ENCODE measurements at places on chromosomes 2 and 18.

DNA sequence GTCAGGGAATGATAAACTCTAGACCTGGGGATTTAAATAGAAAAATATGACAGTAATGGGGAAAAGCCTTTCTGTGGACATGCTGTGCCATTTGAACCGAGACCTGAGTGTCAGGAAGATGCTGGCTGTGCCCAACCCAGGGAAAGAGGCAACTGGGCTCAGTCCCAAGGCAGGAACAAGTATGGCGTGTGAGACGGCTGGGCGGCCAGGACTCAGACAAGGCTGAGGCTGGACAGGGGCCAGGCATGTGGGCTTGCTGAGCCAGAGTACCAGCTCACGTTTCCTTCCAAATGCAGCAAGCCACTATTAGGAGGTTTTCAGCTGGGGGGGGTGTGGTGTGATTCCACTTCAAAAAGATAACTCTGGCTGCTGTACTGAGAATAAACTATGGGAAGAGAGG is 92.4 kb downstream of the INPP5D start:
- no peak for DNase-seq

DNA sequence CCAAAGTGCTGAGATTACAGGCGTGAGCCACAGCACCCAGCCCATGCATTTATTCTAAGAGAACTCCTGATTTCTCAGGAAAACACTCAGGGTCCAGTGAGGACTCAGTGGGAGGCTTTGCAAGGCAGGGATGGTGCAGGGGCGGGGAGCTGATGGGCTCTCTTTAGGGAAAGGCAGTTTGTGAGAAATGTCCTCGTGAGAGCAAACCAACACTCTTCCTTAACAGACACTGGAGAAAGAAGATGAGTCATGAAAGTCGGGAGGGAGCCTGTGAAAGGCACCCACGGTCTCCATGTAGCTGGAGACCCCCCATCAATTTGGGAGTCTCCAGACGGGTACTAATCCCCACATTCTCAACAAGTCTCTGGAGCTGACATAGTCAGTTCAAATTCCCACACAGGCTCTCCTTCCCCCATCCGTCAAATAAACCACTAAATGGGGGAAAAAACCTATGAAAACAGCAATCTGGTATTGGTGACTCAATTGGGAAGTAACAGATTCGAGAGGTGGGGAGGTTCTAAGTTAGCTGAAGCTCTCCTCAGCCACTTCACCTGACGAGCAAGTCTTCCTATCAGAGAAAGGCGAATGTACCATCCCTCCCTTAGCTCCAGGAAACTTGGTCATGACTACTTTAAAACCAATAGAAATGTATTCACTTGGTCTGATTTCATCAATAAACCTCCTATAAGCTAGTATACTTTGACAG is 11.0 kb upstream of the CREG2 start:
- no peak for DNase-seq

GRCh38 chr2:185132501-185133041 is 534.2 kb downstream of the ZNF804A start:
- no peak for DNase-seq

DNA sequence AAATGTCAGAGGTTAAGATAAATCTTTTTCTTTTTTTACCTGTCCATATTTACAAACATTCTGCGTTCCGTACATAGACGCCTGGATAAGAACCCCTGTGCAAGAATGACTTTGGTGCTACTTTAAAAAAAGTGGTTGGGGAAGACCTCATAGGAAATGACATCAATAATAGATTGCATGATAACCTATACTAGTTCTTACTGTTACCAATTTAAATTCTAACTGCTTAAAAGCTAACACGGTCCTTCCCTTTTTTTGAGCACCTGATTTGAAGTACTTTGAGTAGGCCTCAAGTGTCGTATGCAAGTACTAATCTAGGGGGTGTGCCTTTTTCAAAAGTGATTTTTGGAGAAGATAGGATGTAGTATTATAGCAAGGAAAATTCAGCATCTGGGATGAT is 2.1 kb downstream of the SLC39A10 start:
- DNase-seq: no peak

DNA sequence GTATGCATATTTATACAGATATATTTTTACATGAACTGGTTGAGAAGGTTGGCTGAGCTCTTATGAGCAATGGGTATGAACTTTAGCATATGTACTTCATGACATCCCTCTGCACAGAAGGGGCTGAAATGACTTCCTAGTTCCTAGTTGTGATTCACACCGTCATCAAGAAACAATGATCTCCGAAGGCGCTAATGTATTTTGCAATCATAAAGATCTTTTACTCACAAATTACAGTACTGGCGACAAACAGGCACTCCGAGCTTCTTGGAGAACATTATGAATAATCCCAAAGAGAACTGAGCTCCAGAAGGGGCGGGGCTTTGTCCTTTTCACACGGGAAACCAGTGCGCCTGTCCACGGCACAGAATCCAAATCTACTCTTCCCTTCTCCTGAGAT is 18.1 kb downstream of the BCL2 start:
- DNase-seq: no peak

DNA sequence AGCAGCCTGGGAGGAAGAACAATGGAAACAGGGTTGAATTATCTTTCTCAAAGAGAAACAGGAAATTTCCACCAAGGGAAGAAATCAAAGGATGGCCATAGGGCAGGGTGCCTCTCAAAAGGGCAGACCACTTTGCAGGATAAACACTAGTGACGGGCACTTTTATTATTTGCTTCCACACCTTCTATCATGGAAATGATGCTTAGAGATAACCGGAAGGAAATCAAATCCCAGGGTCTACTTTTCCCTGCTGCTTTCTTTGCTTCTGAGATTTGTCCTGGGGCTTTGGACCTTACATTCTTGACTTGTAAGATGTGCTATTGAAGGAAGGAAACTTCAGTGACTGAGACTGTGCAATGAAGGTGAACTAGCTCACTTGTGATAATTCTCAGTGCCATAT is 1.1 kb upstream of the SCN9A start:
- DNase-seq: no peak

DNA sequence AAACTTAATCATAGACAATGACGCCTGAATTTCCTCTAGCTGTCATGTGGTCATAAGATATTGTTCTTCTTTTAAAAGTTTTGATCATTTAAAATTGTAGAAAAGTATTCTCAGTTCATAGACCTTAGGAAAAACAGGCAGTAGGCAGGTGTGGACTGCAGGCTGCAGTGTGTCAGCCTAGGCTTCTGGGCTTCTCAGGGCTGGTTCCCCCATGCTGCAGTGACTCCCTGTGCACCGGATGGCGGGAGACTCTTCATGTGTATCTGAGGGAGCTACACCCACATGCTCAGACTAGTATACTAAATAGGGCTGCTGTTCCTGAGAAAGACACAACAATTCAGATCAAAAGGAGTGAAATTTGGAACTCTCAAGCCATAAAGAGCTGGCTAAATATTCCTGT is 72.4 kb downstream of the PXDN start:
- DNase-seq: no peak

DNA sequence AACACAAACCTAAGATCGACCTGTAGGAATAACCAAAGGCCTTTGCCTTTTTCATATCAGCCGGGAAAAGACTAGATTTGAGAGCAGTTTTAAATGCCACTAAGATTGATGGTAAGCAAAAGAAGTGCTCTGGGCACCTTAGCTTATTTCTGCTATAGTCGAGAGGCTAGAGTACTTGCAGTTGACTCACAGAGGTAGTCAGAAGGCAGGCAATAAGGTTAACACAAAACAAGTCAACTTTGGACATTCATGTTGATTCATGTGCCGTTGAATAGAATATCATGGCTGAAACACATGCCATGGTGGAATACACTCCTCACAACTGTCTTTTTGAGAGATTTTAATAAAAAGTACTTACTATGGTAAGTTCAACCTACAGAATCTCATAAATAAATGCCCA is 507.6 kb downstream of the ZEB2 start:
- DNase-seq: no peak

DNA sequence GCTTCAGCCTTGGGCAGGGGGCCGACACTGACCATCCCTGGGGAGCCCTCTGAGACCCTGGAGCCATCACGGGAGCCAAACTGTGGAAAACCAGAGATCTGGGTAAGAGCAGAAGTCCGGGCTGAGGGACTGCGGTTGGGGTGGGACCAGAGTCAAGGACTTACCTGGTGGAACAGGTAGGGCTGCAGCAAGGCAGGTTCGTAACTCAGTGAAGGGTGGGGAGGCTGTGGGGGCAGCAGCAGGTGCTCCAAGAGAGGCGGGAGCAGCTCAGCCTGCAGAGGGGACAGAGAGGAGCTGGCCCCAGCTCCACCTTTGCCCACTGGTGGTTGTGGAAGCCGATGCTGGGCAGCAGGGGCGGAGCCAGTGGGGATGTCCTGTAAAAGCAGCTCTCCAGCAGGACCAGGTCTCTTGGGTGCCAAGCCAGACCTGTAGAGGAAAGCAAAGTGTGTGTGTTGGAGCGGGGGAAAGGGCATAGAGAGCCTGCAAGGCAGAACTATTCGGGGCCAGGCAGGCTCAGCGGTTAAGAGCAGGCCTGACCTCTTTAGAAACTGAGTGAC is 6.7 kb downstream of the PTPRN start:
- no peak for DNase-seq

GRCh38 chr2:239826786-239827522 is 198.2 kb downstream of the NDUFA10 start:
- DNase-seq: peak; percentile 17

DNA sequence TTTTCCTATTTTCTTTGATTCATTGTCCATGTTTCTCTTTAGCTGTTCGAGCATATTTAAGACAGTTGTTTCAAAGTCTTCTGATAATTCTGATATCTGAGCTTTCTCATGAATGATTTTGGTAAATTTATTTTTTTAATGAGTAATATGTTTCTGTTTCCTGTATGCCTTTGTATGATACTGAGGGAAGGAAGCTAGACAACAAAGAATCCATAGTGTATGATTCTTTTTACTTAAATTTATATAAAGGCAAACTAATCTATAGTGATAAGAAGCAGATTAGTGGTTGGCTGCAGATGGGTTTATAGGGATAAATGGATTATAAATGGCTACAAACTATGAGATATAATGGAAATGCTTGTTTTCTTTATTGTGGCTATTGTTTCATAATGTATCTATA is 352.7 kb upstream of the CDH2 start:
- DNase-seq: no peak

- DNase-seq: no peak
Measured at GRCh38 chr2:88450925-88451810, 1.3 kb downstream of the FOXI3 start.

- DNase-seq: no peak
Measured at GRCh38 chr18:42929857-42930256, 185.6 kb downstream of the RIT2 start.

DNA sequence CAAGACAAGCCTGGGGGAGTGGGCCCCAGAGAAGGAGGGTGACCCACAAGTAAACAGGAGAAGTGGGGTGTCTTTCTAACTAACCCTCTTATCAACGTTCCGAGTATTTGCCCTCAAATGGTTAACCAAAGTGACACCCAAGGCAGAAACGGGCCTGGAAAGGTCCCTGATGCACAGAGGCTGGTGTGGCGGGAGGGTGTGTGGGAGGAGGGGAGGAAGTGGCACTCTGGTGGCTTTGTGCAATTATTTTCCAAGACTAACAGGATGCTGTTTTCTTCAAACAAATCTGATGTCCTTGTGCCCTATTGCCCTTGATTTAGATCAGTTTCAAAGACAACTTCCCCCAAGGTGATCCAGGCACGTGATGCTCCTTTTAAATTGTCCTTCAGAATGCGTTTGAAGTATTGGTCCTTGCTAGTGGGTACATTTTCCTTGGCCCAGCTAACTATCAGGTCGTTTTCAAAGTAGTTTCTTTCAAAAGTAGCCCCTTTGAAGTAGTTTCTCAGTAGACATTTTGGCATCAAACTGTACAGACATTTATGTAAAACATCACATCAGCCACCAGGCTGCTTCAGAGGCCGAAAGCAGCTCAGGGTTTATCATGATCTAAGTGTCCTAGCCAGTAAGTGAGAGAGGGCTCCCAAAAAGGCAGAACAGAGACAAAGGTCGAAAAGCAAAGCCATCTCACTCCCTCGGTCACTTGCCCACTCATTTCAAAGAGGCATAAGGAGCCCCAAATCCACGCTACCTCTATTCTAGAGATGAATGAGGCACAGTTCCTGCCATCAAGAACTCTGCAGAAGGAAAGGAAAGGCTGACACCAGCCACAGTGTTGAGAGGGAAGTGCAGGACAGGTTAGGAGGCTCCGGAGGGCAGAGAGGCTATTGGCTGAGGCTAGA is 371.1 kb upstream of the ID2 start:
- no peak for DNase-seq

DNA sequence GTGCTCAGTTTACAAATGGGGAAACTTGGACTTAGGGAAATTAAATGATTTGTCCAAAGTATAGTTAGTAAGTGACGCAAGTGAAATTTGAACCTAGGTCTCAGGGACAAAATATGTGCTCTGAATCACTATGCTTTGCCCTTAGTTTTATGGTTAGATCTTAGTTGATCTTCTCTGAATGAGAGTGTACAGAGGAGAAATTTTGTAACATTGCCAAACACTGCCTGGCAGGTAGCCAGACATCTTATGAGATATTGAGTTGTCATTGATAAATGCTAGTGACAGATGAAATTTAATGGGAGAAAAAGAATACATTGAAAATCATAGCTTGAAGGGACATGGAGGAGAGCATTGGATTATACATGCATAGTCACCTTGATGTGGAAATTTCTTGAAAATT is 91.4 kb downstream of the GALNT1 start:
- DNase-seq: no peak

DNA sequence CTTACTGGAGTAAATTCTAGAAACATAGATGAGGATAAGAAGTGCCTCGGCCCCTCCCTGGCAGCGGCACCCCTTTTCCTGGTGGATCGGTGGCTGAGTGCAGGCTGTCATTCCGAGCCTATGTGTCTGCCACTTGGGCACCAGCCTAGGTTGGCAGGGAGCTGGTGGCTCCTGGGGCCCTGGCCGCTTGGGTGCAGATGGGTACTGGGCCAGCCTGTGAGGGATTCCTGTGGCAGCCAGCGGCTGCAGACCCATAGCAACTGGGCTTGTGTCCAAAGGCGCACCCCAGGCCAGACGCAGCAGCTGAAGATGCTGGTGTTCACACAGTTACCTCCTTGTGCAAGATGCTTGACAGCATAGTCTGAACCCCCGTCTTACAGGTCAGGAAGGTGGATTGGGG is 2.8 kb downstream of the SNORC start:
- no peak for DNase-seq

- DNase-seq: no peak
Measured at GRCh38 chr2:238100049-238100820, at the start of gene ESPNL. Gene ESPNL, plus strand, starts transcription at chr2:238100340. Its CDS starts 80 bp downstream, at chr2:238100420.

GRCh38 chr2:106144621-106145331 is 49.3 kb downstream of the UXS1 start:
- DNase-seq: no peak

DNA sequence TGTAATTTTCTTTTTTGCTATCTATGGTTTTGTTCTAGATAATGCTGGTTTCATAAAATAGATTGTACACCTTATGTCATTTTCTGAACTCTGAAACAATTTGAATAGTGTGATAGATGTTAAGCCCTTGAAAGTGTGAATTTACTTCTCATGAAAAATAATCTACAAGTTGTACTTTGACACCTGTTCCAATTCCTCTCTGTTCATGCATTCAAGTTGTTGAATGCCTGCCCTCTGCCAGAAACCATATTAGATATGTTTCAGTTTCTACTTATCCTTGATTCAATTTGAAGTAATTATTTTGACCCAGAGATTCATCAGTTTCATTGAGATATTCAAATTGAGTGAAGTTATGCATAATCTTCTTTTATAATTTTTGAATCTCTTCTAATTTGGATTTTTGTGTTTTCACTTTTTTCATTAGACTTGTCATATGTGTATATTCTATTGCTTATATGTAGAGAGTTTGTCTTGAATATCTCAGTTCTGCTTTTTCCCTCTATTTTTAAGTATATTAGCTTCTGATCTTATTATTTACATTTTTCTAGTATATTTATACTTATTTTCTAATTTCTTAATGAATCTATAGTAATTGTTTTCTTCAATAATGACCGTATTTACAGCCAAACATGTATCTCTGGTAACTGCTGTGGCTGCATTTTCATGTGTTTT is 143.3 kb upstream of the TACR1 start:
- no peak for DNase-seq

Data from mesothelial cell of epicardium (in vitro differentiated cells).